CD8-positive, alpha-beta memory T cell (primary cell): ENCODE measurements at places on chromosomes 13 and 19.
A peak's percentile ranks its signal among the peaks of the same experiment; 100 is the strongest.

- DNase-seq: no peak
These were observed 6.5 kb downstream of the KCTD4 start for GRCh38 chr13:45194081-45194939.

DNA sequence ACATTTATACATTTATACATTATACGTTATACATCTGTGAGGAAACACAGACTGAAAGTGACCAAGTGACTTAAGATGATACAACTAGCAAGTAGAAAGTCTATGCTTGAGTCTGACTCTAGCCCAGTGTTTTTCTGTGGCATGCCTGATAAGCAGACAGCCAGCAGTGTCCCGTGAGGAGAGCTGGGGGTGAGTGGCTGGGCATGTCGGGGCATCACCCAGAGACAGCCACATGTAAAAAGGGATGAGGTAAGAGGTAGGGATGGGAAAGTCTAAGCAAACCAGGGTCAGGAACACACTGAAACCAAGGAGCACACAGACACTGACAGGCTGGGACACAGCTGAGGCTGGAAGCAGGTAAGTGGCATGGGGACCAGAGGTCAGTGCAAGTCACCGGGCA lies 333.2 kb downstream of the FOXO1 start:
- no peak for DNase-seq

- DNase-seq: no peak
These were observed 2.1 kb downstream of the EFNB2 start for GRCh38 chr13:106533101-106533942.

- no peak for DNase-seq
These were observed 42.3 kb downstream of the USPL1 start for GRCh38 chr13:30659980-30660379.

DNA sequence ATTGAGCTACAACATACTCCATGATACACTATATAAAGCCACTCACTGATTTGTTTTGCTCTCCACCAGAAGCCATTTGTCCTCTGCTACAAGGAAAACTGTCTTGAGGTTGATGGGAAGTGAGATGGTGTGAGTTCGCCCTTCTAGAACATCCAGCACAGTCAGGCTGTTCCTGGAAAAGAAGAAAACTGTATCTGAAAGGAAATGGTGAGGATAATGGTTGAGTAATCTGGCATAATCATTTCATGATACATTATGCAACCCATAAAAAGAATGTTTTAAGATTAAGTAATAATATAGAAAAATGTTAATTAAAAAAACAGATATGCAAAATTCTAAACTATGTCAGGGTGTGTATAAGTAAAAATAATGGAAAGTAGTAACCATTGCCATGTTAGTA lies 233.9 kb downstream of the RGCC start:
- no peak for DNase-seq

DNA sequence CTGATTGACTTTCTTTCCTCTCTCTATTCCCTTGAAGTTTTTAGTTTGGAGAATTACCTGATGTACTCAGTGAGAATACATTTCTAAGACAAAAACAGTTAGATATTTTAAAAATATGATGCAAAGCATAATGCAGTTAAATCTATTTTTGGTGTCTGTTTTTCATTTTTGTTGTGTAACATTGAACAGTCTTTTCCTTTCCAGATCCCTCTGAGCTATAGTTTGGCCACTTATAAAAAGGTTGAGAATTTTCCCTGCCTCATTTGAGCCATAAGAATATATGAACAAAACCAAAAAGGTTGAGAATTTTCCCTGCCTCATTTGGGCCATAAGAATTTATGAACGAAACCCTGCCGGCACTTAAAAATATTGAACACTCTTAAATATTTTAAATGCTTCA lies 57.0 kb upstream of the IPO5 start:
- no peak for DNase-seq

GRCh38 chr13:76828316-76828741 lies 57.9 kb downstream of the KCTD12 start:
- no peak for DNase-seq

DNA sequence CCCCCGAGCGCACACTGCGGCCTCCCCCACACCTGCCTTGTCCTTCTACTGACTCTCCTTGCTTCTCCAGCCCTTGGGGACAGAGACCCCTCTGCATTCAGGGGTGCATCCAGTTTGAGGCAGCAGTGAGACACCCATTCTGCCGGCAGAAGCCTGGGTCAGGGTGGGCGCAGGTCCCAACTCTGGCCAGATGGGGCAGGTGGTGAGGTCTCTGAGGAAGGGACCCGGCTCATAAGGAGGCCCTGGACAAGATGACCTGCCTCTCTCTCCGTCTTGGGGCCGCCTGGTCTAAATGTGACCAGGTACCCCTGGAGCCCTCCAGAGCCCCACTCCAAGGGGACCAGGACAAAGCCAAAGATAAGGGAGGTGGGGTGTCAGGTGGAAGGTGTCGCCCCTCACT lies 6.1 kb downstream of the CHERP start:
- DNase-seq: no peak

DNA sequence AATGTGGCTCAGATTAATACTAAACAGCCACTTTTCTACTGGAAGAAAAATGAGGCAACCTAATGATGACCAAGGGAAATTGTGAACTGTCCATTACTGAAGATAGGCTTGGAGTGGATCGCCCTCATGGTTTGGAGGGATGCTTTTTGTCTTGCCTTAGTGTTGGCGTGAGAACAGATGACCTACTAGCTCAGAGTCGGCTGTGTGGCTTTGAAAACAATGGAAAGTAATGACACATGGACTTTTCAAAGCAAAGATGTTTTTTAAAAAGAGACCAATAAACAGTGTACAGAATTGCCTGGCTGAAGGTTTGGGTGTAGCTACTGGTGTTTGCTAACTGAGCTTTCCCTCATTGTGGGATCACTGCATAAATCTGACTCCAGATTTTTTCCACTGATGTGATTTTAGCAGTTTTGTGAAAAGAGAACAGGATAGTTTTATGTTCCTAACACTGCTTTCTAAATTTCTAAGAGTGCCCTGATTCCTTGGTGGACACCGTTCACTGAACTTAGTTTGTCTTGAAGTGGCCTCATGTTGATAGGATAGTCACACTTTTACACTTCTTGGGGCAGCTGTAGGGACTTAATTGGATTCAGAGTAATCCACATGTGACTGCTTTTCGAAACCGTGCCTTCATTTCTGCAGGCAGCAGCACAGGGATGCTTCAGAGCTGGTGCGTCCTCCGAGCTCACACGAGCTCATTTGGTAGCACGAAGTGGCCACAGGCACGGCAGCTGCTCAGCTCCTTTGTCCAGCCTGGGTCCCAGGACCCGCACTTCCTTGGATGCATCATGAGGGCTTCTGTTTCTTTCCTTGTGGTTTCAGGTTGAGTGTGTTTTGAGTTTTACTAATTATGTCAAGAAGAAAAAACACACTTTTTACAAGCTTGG lies 4.3 kb downstream of the CEBPG start:
- no peak for DNase-seq

DNA sequence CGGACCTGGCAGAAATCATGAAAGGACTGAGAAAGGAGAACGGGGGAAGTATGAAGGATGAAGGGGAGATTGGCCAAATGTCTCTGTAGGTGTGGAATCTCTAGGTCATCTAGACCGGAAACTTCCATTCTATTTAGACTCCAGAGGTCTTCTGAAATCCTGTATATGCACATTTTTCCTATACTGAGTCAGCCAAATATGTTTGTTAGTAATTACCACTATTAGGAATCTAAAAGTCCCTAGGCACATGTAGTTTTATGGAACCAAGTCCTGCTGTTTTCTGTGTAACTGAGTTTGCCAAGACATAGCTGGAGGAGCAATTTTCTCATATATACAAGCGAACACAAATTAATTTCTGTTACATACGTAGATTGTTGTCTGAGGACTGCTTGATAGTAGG lies 498.1 kb downstream of the GPC5 start:
- no peak for DNase-seq

- DNase-seq: no peak
These were observed 77.5 kb upstream of the MIR17HG start for GRCh38 chr13:91270031-91270430.

- no peak for DNase-seq
These were observed 64.1 kb upstream of the OXGR1 start for GRCh38 chr13:97058391-97058790.

GRCh38 chr19:41449865-41450178 lies 6.9 kb downstream of the ERICH4 start:
- DNase-seq: no peak

DNA sequence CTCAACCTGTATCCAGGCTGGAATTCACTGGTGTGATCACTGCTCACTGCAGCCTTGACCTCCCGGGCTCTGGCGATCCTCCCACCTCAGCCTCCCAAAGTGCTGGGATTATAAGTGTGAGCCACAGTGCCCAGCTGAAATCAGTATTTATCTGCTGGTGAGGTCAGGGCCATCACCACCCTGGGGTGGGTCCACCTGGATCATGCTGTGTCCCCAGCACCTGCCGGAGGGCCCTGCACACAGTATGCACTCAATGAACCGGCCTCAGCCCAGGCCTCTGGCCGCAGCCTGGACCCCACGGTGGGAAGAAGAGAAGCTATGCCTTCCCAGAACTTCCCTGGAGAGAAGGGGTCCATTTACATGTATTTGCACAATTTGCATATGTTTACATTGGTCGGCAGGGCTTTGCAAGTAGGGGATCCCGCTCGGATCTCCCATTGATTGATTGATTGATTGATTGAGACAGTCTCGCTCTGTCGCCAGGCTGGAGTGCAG lies 2.6 kb upstream of the SLC5A5 start:
- DNase-seq: no peak

- DNase-seq: no peak
These were observed 1162.3 kb downstream of the SLITRK1 start for GRCh38 chr13:82719987-82720386.

GRCh38 chr19:46828484-46828883 lies 22.2 kb downstream of the AP2S1 start:
- no peak for DNase-seq

DNA sequence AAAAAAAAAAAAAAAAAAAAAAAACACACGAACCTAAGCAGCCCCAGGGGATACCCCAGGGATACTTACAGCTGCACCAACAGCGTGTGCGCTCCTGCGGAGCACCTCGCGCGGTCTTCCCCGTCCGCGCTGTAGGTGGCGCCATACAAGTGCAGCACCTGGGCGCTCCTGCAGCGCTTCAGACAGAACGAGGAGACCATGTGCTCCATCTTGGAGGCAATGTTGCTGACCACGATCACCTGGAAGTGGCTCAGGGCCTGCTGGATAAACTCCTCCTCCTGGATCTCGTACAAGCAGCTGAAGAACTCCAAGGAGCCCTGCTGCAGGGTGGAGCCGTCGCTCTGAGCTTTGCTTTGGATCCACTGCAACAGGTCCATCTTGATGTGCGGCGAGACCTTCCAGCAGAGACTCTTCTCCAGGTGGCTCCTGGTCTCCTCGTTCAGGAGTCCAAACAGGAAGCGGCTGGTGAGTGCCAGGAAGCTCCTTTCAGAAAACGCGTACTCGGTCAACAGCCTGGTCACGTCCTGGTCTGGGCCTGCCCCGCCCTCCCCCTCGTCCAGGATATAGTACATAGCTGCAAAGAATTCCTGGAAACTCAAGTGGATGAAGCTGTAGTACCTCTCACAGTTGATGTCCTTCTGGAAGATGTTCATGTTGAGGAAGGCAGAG lies 14.5 kb downstream of the NLRP12 start:
- no peak for DNase-seq

- no peak for DNase-seq
These were observed 82.8 kb downstream of the FRY start for GRCh38 chr13:32114284-32114950.

DNA sequence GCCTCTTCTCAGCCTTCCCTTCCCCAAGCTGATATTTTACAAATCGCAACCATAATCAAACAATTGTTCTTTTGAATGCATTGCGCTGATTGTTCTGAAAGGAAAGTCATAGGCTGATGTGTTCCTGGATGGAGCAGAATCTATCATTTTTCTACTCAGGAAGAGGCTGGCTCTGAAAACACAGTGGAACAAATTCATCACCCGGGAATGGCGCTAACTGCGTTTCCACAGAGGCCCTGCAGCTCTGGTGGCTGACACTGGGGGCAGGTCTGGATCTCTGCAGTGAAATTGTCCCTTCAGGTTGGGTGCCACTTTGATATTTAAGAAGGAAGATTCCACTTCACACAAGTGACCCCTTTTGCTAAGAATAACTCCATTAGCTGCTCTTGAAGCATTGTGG lies 1060.8 kb downstream of the UQCRFS1 start:
- no peak for DNase-seq

- DNase-seq: no peak
These were observed 57.8 kb downstream of the MBNL2 start for GRCh38 chr13:97279913-97280312.

DNA sequence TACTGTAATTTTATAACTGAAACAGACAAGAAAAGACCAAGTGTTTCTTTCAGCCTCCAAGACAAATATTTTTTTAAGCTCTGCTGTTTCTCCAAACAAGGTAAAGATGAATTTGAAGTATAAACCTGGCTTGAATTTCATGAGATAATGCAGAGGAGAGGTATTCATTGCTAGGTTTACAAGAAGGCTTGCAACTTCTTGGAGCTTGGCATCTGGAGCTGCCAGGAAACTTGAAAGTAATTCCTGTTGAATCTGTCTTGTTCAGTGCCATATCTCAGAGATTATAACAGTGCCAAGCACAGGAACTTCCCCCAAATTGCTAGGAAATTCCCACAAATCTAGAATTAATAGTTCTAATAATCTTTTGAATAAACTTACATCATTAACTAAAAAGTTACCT lies 70.9 kb downstream of the CDK8 start:
- DNase-seq: no peak

DNA sequence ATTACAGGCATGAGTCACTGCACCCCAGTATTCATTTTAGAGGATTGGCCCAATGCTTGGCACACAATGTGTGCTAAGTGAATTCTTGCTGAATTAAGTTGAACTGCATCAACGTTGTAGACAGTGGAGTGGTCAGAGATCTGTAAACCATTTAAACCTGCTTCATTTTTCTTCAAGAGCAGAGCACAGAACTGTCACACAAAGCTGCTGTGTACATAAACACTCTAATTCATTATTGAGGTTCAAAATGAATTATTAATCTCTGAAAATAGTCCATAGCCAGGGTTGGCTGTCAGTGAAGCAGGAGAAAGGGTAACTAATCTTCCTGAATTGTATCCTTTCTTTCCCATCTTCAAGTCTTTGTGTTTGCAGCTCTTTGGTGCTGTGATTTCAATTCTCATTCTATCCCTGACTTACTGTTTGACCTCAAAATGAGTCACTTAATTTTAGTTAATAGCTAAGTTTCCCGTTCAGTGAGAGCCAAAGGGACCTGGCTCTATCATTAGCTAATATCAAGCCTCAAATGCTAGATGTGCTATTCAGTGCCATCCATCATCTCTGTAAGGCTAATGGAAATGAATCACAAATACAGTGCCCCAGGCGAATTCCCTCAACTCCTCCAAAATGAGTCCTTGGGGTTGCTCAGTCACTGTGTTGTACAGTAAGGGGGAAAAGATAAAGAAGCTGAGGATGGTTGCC lies 77.0 kb upstream of the TSC22D1 start:
- no peak for DNase-seq

DNA sequence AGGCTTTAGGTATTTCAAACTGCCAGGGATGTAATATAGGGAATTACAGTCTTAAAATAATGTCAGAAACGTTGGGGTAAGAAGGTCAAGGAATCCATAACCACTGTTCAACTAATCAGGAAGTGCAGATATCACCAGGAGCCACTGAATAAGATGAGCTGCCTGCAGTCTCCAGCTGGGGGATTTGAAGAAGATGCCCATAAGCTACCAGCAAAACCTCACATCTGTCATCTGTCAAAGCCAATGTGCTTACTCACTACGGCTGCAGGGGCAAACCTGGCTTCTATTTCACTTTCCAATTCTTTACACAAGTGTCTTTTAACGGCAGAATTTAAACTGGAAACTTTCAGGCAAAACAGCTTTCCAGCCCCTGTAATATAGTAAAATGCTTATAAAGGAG lies 1410.1 kb upstream of the ATXN8OS start:
- DNase-seq: no peak

- peak; percentile 43 for DNase-seq
These were observed 6.9 kb downstream of the TBXA2R start for GRCh38 chr19:3599776-3600187.
